Germinal center (tissue), 1 donor: ENCODE measurements at places on chromosomes 5 and 9.

DNA sequence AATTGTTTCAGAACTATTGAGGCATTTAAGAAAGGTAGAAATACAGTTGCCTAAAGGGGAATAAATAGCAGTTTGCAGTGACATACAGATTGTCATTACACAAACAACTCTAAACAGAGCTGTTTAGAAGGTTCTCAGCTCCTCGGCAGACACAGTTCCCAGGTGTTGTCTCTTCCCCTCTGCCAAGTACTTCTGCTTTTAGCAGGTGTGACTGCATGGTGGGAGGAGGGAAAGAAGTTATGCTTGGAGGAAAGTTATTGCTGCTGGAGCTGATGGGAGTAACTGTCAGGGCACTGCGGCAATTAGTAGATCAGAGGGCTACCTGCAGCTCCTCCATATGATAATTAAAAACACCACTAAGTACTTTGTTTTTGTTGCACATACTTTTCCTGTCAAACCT lies 14.5 kb downstream of the EDIL3 start:
- no peak for DNase-seq

DNA sequence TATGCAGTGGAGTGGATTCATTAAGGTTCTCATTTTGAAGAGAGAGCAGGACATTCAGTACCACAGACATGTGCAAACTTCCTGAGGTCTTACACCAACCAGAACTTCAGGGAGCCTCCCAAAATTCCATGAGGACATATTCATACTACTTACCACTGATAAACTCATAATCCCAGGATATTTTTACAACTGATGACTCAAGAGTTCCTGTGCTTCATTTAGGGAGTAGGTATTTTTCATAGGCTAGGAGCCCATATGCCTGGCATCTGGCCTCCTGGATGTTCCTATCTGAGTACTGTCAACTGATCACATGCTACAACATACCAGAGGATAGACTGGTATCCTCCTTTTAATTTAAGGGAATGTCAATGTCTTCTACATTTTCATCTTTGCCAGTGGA lies 578.0 kb downstream of the EFNA5 start:
- no peak for DNase-seq

DNA sequence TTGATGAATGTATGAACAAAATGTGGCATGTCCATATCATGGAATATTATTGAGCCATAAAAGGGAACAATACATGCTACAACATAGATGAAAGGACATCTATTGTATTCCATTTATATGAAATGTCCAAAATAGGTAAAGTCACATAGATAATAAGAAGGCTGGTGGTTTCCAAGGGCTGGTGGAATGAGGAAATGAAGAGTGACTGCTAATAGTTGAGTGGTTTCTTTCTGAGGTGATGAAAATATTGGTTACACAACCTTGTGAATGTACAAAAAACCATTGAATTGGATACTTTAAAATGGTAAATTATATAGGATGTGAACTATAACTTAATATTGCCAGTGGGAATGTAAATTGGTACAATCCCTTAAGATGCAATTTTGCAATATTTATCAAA lies 5.2 kb downstream of the ARSB start:
- no peak for DNase-seq

DNA sequence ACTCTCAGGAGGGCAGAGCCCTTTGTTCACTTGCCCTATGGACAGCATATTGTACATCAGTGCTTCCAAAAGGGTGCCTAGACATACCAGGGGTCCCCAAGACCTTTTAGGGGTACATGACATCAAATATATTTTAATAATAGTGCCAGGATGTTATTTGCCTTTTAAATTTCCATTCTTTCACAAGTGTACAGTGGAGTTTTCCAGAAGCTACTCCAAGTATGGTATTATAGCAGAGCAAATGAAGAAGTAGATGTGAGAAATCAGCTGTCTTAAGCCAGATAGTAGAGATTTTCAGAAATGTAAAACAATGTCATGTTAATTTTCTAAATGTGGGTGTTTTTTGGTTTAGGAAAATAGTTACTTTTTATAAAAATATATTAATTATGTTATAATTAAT lies 15.6 kb downstream of the PTTG1 start:
- DNase-seq, result no peak

- no peak for DNase-seq
These were observed 203.3 kb downstream of the KCNN2 start for GRCh38 chr5:114565139-114565538.

GRCh38 chr5:124912638-124913328 lies 166.3 kb upstream of the ZNF608 start:
- DNase-seq, result peak; percentile 17

- DNase-seq, result no peak
These were observed 114.9 kb upstream of the PRLR start for GRCh38 chr5:35345222-35345621.

- no peak for DNase-seq
These were observed 69.4 kb downstream of the RIGI start for GRCh38 chr9:32456564-32456963.

GRCh38 chr5:119343766-119344165 lies 12.1 kb upstream of the TNFAIP8 start:
- DNase-seq, result no peak

DNA sequence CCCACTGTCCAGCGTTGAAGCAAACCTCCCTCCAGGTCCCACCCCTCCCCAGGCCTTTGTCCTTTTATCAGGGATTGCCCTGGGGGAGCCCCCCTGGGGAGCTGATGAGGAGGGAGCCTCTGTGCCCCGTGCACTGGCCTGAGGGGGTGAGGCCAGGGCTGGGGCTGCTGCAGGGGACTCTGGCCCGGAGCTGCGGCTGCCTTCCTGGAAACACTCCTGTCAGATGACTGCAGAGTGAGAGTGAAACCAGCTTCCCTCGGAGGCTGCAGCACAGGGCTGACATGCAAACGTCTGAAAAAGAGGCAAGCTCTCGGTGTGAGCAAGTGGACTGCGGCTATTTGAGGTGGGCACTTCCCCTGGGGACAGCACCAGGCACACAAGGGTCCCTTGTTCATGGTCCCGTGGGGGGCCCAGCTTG lies 4.6 kb upstream of the TRAF2 start:
- DNase-seq, result peak; percentile 31

- DNase-seq, result no peak
These were observed 289.7 kb downstream of the MRPS30 start for GRCh38 chr5:45098483-45098882.

- DNase-seq, result no peak
These were observed 72.5 kb upstream of the MAP1B start for GRCh38 chr5:72034770-72035169.

GRCh38 chr9:122125509-122126330 lies 32.6 kb upstream of the TTLL11 start:
- no peak for DNase-seq

DNA sequence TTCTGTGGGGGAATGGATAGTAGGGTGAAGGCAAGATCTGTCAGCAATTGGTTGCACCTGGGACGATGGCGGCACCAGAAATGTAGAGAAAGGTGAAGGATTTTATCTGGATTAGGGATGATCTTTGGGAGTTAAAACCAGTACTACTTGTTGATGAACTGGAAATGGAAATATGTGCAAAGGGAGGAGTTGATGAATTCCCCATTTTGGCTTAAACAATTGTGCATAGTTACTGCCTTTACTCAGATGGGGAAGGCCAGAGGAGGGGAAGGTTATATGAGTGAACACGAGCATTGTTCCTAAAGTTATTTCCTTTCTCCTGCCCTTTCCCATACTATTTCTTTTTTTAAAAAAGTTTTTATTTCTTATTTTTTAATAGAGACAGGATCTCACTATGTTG lies 19.1 kb downstream of the NNT start:
- DNase-seq, result no peak

GRCh38 chr5:56640763-56641406 lies 174.5 kb upstream of the MAP3K1 start:
- DNase-seq, result peak; percentile 24

- no peak for DNase-seq
These were observed 9.1 kb upstream of the CERCAM start for GRCh38 chr9:128411364-128412119.

DNA sequence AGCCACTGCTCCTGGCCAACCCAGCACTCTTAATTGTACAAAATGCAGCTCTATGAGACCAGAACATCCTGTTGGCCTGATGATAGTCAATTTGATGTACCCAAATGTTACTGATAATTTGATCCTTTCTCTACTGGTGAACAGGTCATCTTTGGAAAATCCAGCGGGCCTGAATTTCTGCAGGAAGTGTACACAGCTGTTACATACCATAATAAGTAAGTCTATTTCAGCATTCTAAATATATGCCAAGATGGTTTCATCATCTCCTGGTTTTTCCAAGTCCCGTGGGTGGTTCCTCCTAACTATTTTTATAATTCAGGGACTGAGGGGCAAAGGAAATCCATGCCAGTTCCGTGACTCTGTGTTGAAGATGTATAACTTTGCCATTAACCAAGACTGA lies 155.4 kb downstream of the DOCK8 start:
- DNase-seq, result no peak

- DNase-seq, result no peak
These were observed 57.2 kb downstream of the DENND1A start for GRCh38 chr9:123872710-123873109.

DNA sequence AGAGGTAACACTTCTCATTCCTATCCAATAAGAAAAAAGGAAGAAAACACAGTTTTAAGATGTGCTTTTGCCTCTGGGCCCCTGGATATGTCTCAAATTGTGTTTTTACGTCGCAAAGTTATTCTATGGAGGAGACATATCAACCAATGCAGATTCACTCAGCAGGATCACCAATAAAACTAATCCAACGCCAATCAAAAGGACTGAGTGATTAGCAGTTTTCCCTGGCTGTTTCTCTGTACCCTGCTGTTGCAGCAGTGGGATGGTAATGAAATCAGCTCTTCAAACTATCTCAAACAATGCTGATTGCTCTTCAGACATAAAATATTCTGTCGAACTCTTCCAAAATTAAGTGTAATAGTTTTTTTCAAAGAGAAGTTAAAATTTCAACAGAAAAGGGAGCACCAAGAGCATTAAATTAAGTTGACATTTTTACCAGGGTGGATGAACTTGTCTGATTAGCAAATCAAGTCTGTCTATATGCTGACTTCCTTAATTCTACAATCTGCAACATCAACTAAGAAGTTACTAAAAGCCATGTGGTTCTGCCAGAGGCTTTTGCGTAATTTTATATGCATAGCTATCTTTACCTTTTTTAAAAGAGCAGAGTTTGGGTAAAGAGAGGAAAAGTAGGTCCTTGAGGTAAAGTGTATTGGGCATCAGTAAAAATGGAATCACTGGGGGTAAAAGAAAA lies 9.7 kb upstream of the HK3 start:
- DNase-seq, result no peak

DNA sequence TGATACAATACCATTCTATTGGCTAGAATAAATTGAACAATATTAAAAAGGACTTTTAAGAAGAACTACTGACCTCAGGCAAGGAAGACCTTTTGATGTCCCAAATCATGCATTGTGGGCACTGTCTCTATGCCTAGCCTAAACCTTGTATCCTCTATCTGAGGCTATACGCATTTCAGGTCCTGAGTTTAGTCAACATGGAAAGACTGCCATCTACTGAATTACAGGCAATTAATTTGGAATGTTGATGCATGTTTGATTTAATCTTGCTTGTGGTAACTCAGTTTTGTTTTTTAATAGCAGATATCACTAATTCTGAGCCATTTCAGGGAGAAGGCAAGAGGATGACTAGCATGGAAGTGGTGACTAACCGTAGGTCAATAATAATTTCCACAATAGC lies 585.3 kb upstream of the CCNG1 start:
- DNase-seq, result no peak

GRCh38 chr9:129916707-129917106 lies 81.4 kb downstream of the USP20 start:
- no peak for DNase-seq

DNA sequence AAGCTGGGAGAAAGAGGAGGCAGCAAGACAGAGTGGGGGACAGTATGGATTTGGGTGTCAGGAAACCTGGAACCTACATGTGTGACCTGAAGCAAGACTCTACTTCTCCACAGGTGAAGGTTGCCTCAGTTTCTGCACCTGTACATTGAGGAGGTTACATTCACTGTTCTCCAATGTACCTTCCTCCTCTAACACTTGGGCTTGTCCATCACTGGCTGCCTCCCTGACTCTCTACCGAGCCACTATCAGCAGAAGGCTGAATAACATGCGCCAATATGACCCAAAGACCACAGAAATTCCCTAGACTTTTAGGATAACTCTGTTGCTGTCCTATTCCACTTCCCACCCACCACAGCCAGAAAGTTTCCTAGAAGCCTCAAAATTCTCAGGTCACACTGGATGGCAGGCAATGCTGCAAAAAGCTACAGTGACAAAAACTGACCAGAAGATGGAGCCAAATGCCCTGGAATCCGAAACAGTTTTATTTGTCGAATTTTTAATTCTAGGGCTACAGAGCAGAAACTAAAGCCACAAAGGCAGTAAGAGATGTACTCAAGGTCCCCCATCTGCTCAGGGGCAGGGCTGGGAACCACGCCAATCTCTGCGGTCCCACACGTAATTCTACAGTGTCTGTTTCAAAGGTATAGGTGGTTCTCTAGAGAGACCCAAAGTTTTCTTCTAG lies 64.4 kb downstream of the FAM114A2 start:
- DNase-seq, result peak; percentile 44

GRCh38 chr9:14616188-14616982 lies 76.8 kb downstream of the ZDHHC21 start:
- DNase-seq, result peak; percentile 8

GRCh38 chr5:103638979-103639378 lies 76.4 kb upstream of the NUDT12 start:
- no peak for DNase-seq

DNA sequence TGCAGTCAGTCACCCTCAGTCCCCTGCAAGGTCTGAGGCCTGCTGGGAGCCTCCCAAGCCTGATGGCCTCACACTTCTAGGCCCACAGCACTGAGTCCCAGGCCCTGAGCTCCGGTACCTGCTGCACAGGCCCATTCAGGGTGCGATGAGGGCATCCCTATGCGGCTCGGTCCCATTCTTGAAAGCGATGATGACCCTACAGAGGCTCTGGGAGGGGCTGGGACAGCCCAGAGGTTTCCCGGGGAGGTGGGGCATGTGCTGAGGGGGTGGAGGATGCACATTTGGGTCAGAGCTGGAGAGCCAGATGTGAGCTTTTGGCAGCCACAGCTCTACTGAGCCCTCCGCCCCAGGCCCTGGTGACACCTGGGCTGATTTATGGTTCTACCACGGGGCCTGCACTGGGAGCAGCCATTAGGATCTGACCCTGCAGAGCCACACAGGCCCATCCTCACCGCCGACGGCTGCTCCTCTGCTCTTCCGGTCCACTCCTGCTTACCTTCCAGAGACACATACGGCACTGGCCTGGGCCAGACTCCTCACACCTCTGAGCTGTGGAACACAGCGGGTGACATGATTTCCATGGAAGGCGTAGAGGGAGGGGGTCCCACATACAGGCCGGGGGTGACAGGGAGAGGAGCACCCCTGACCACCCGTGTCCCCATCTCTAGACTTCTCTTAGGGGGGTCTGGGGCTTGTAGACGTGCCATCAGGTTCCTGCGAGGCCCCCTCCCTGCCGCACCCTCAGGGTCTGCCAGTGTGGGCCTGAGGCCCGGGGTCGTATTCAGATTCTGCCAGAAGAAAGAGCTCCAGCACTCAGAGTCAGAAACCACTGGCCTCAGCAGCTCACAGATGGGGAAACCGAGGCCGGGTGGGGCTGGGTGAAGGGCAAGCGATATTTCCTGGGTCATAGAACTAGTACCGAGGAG lies 53.4 kb downstream of the COL23A1 start:
- no peak for DNase-seq
